G401 (cell line): ENCODE measurements at places on chromosomes 7 and 10. TPM values are rescaled to one million over a fixed set of nuclear protein-coding genes. Genes with fewer than 3 reads are reported as not detected.

- no peak for DNase-seq
Observed at GRCh38 chr7:20424500-20424899, 93.8 kb downstream of the ITGB8 start.

- DNase-seq, result no peak
Observed at GRCh38 chr7:79598351-79598750, 144.9 kb upstream of the MAGI2 start.

GRCh38 chr7:76048668-76048988 is 722 bp downstream of the MDH2 start:
- peak; percentile 23 for DNase-seq

DNA sequence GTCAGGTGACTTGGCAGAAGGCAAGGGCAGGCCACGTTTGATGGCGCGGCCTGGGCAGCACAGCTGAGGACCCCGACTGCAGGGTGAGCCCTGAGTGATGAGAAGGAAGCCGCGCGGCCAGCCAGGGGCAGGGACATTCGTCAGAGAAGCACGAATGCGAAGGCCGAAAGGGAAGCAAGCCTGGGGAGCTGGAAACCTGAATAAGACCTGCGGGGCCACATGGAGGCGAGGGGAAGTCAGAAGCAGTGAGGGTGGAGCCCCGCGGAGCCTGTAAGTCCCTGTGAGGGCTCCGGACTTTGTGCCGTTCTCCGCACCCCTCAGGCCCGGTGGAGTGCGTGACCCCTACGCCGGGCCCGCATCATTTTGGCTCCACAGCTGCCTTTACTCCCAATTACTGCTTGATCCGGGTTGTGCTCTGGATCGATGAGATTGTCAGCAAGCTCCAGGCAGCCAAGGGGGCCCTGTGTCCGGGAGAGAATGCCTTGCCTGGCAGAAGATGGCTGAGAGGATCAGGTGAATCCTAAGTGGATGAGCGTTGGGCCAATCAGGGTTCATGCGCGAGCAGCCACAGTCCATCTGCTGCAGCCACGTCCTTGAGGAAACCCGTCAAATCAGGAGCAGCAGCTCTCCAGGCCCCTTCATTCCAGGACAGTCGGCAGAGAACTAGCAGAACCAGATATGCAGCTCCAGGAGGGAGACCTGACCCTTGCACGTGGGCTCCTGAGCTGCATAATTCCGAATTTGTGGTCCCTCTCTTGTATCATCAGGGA is 293.3 kb upstream of the SHH start:
- no peak for DNase-seq

- DNase-seq, result peak; percentile 75
Observed at GRCh38 chr7:23712368-23713284, 2.6 kb downstream of the STK31 start.

DNA sequence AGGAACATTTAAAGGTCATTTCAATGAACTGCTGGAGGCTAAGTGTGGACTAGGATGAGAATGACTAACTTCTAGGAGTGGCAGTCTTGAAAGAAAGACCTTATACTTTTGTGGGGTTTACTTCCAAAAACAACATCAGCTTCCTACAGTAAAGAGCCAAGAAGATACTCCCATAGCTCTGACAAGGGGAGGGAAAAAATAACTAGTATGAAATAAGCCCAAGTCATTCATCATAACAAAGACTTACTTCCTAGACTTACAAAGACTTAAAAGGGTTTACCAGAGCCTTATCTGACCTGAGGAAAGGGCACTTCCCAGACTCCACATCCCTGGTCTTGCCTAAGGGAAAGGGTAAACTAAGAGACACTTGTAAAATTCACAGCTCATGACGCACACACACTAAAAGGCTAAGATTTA is 31.7 kb downstream of the ARHGAP12 start:
- no peak for DNase-seq

- no peak for DNase-seq
Observed at GRCh38 chr10:106043863-106044262, 1120.6 kb downstream of the SORCS1 start.

EEPD1 gene
- total RNA-seq, result 15.5 and 32.6 TPM in 2 replicates

VAX1 gene
- total RNA-seq, result not detected in 2 replicates

SPAM1 gene
- total RNA-seq, result not detected in 2 replicates

TRUB1 gene
- 40.1 and 63.8 TPM in 2 replicates for total RNA-seq

ESYT2 gene
- 26.6 and 34.8 TPM in 2 replicates for total RNA-seq
